ENCODE measurements at places on chromosomes 1 and 21.

- DNase-seq = no peak
Observed at GRCh38 chr1:58986996-58987767, 203.3 kb upstream of the JUN start.

- DNase-seq = peak; percentile 95
Observed at GRCh38 chr1:27671964-27672749, at the start of gene IFI6. IFI6 (minus strand) TSS chr1:27672192; CDS start chr1:27669314, 2,878 bp downstream.

GRCh38 chr1:93844262-93845045 lies 34.6 kb downstream of the DNTTIP2 start:
- DNase-seq = peak; percentile 75

DNA sequence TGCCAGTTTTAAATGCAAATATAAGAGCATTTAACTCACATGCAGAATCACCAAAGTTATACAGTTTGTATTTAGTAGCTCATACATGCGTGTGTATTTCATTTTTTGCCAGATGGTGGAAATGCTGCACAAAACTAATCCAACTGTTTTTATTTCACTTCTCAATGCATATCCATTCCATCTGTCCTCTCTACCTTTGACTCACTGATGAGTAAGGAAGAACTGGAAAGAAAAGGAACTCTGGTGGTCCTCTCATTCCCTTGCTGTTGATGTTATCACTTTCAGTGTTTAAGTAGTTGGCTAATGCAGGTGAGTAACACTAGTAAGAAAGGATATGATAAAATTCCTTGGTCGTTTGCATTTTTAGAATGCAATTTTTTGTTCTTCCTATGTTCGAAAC lies 5.7 kb upstream of the SLC1A7 start:
- DNase-seq = no peak

DNA sequence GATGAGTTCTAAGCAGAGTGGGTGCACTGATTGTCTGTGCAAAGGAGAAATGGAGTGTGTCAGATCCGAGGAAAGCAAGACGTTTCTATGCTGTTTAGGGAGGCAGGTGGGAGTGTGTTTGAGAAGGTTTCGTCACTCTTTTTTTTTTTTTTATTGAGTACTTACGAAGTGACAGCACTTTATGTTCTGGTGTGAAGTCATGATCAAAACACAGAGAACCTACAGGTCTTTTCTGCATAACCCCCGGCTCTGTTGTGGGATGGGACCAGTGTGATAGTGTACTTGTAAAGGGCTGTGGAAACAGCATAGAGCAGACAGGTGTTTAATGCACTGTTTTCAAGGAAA lies 26.7 kb downstream of the MIA3 start:
- DNase-seq = no peak

- no peak for DNase-seq
Observed at GRCh38 chr1:52186449-52186848, 44.6 kb downstream of the ZFYVE9 start.

DNA sequence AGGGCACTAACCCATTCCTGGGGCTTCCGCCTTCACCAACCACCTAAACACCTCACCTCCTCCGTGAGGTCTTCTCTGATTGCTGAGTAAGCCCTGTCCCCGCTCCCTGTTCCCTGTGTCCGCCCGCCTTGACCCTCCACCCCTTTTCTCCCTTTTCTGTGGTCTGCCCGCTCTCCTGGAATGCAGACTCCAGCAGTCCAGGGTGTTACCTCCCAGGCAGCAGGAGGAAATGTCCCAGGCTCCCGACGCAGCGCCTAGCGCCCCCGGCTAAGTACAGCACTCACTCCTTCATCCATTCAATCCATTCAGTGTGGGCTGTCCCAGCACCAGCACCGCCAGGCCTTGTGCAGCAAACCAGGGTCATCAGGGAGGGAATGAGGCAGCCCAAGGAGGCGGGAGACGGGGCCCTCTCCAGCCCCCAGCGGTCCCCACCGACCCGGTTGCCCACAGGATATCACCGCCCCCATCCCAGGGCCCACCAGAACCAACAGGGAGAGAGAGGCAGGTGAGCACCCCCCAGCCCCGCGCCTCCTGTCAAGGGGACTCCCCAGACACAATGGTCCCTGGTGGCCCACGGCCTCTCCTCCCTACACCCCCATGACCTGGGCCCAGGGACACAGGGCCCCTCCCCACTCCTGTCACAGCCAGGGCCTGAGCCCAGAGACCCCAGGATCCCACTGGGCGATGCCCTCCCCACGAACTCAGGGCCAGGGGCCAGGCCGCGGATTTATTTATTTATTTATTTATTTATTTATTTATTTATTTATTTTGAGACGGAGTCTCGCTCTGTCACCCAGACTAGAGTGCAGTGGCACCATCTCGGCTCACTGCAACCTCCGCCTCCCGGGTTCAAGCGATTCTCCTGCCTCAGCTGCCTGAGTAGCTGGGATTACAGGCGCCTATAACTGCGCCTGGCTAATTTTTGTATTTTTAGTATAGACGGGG lies 10.2 kb downstream of the TNFRSF14 start:
- DNase-seq = no peak

- no peak for DNase-seq
Observed at GRCh38 chr1:24596401-24596880, 40.6 kb downstream of the NCMAP start.

GRCh38 chr21:33541105-33541711 lies 709 bp downstream of the GART start:
- no peak for DNase-seq

GRCh38 chr1:227315629-227316346 lies 2.5 kb downstream of the CDC42BPA start:
- DNase-seq = peak; percentile 72

GRCh38 chr1:73197972-73198371 lies 915.6 kb upstream of the NEGR1 start:
- DNase-seq = no peak

DNA sequence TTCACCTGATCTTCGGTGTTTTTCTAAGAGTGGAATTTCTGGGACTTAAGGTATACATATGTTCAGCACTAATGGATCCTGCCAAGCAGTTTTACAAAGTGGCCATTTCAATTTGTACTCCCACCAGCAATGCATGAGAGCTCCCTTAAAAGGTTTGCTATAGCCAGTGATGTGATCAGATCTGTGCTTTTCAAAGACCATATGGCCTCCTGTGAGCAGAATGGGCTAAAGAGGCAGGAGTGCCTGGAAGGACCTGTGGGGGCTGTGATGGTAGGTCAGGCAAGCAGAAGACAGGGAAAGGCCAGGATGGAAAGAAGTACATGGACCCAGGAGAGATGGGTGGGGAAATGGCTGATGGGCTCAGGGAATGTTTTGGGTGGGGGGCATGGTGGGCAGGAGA lies 252.7 kb downstream of the DISC1 start:
- DNase-seq = no peak

DNA sequence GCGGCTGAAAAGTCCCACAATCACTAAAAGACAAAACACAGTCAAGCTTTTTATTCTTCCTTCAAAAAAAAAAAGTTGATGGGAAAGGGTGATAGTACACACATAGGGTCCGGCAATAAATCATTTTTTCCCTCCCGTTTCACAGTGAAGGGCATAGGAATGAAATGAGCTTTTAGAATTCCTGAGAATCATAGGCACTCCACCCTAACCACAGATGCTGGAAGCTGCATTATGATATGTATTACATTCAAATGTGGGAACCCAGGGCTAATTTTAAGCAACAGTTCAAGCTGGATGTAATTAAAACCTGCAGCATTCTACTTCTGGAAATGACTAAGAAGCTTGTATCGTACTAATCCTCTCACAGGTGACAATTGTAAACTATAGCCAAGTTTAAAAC lies 75.7 kb upstream of the KCNJ15 start:
- DNase-seq = no peak

DNA sequence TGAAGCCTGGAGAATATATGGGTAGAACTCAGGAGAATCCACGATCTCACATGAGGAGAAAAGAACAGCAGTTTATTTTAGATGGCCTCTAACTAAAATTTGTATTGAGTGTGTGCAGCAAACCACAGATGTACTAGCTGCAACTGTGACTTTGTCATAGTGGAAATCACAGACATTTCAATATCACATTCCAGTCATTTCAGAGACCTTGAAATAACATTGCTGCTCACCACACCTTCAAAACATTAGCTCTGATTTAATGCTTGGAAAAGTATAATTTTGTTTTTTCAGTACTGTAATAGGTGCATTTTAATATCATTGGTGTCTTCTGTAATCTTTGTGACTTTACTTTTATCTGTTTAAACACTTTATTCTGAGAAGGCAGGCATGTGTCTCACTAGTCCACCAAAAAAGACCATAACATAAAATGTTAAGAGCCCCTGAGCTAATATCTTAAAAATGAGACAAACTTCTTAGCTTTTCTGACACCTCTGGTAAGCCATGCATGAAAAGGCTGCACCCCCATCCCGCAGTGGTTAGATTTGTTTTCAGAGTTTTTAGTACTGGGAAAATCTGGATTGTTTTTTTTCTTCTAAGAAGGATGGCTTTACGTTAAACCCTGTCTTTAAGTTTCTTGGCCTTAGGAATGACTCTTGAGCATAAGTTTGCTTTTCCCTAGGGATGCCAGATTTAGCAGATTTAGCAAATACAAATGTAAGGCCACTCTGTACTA lies 30.1 kb downstream of the KCNJ15 start:
- no peak for DNase-seq
